ENCODE measurements at places on chromosomes 1 and 21.

- no peak for DNase-seq
These were observed 10.8 kb downstream of the OPRD1 start for GRCh38 chr1:28822799-28823198.

GRCh38 chr21:45740491-45741357 is 97.2 kb downstream of the PCBP3 start:
- peak; percentile 8 for DNase-seq

- no peak for DNase-seq
These were observed 7.6 kb downstream of the BARHL2 start for GRCh38 chr1:90709535-90709934.

DNA sequence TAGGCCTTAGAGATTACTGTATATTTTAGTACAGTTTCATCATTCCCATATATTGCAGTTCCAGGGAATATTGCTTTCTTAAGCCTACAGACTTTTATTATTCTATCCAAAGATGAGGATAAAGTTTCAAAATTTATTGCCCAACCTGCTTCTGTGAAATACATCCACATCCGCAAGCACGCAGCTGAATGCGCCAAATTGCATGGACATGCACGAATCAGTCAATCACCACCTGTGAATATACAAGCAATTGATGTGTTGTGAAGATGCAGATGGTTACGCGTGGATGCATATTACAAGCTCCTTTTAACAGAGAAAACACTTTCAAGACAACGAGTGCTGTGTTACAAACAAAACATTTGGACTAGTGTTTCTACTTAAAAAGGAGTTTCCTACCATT is 577.8 kb upstream of the PLXNA2 start:
- no peak for DNase-seq

- no peak for DNase-seq
These were observed 1.2 kb upstream of the DHRS3 start for GRCh38 chr1:12618965-12619791.

- DNase-seq = no peak
These were observed 4.0 kb upstream of the AGBL4 start for GRCh38 chr1:50027794-50028193.

GRCh38 chr1:21564521-21565095 is 55.4 kb downstream of the ALPL start:
- no peak for DNase-seq

- DNase-seq = no peak
These were observed 243.1 kb downstream of the FOXD2 start for GRCh38 chr1:47680815-47681475.

DNA sequence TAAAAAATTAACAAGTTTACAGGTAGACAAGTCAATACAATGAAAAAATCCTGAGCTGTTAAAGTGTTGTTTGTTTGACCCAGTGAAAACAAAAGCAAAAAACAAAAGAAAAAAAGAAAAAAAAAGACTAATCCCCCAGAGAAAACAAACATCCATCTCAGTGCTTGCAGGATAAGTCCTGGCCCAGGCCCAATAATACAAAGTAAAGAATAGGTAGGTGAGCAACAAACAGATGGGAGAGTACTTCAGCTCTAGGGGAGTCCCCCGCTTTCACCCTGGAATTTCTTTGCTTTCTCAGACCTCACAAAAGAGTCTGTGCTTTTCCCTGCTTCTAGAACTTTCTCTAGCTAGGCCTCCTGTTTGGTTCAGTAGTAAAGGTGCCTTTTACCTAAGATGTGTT is 70.3 kb downstream of the ABCA4 start:
- DNase-seq = no peak

- DNase-seq = peak; percentile 72
These were observed 16.5 kb downstream of the MIA3 start for GRCh38 chr1:222634180-222635013.

- DNase-seq = no peak
These were observed 1.5 kb downstream of the PARP1 start for GRCh38 chr1:226406401-226406881.

DNA sequence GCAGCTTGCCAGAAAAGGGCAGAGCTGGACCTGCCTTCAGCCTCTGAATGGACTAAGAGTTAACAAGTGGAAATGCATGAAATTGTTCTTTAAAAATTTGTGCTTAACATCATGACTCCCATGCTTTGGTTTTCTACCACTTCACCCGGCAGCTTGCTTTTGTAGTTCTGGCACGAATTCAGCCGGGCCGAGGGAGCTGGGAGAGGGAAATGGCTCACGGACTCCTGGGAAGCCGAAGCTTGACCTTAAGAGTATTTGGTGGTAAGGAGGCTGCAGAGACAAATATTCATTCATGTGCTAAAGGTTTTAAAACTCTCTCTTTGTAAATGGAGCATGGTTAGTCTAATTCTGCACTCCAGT is 17.2 kb upstream of the GFI1 start:
- DNase-seq = no peak

DNA sequence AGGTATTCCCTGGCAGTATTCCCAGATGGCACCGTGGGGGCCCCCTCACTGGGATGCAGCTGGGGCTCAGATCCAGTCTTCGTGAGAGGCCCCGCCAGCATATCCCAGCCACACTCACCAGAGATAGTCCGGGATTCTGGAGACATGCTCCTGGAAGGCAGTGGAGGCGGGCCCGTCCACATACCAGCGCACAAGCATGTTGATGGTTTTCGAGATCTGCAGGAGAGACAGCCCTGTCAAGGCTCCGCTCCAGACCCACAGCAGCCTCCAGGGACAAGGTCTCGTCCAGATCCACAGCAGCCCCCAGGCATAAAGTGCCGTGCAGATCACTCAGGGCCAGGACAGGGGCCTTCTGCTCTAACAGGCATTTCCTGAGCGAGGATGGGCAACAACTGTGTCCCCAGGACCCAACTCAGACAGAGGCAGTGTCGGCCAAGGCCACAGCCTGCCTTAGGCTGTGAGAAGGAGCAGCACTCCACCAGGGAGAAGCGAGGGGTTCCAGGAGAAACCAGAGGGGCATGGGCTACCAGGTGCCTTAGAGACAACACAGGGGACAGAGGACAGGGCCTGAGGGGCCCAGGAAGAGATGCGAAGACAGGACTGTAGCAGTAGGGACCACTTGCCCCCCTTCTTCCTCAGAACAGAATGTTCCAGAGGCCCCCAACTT is 14.8 kb downstream of the LSS start:
- DNase-seq = no peak

GRCh38 chr1:73770109-73770905 is 427.7 kb downstream of the LRRIQ3 start:
- no peak for DNase-seq

- no peak for DNase-seq
These were observed 24.3 kb upstream of the ENO1 start for GRCh38 chr1:8902765-8903164.

DNA sequence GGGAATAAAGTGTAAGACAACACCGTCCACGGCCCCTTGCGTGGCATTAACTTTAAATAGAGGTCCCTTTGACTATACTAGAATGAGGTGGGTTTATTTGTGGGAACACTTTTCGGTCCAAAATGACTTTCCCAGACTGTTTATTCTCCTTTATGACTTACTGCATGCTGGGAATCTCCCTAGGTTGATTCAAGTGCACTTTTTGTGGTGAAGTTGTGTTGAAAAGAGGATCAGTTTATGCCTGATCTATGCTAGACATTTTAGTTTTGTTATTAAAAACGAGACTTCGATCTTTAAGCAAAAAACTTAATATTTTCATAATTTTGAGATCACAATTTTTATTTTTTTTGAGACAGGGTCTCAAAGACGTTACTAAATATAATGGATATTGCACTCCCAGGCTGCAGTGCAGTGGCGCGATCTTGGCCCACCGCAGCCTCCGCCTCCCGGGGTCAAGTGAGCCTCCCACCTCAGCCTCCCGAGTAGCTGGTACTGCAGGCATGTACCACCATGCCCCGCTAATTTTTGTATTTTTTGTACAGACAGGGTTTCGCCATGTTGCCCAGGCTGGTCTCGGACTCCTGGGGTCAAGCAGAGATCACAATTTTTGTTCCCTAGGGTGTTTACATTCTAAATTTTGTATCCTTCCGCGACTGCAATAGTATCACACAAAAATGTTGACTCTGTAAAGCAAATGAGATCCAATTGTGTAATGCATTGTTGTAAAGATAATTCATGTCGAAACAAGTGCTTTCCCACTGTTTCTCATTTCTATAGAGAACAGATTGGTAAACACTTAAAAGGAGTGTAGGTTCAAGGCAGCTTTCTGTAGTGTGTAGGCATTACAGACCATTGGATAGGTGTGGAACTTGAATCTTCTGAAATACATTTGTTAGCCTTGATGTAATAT is 1.6 kb downstream of the CDC42 start:
- DNase-seq = no peak

GRCh38 chr1:118073648-118074435 is 111.2 kb downstream of the SPAG17 start:
- DNase-seq = no peak

DNA sequence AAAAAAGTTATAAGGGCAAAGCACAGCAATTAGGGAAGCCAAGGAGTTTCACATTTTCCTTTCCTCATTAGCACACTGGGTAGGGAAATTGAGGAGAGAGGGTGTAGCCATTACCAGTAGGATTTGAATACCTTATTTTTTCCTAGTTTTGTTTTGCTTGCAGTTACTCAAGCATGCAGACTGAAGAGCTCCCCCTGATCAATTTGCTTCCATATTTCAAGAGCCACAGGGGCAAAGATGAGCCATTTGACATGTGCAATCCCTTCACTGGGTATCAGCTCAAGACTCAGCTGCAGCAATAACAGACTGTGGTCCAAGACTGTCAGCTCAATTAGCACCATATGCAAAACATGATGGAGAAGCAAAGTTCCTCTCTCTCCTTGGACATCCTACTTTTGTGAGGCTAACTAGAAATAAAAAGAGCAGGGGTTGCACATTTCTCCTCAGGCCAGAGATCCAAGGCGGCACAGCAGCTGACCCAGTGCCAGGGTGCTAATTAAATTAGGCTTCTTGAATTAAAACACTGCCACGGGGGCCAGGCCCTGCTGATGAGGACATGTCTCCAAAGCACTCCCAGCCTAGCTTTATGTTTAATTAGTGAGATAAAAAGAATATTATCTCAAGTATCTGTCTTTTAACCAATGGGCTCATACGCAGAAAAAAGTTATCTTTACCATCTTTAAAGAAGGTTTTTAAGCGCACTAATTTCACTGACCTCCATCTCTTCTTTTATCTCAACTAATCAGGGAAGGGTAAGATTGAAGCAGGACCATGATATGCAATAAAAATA is 36.7 kb upstream of the LRRC53 start:
- no peak for DNase-seq

DNA sequence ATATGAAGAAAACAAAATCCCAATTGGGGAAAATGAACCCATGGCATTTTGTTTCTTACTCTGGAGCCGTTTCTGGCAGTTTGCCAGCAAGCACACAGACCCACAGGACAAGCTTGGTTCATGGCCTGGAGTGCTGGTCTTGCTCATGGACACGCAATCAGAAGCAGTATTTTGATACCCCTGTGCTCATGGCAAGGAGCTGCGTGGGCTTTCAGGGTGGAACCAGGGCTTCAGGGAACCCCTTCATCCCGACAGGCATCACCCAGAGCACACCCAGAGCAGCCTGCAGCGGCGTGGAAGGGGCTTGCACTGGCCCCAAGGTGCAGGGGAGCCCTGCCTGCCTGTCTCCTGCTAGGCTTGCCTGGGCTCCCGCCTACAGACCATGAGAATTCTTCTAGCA is 45.4 kb upstream of the PCBP3 start:
- DNase-seq = no peak

GRCh38 chr1:190633488-190633887 is 155.8 kb upstream of the BRINP3 start:
- no peak for DNase-seq

GRCh38 chr1:228798035-228798434 is 62.8 kb downstream of the RHOU start:
- DNase-seq = no peak

DNA sequence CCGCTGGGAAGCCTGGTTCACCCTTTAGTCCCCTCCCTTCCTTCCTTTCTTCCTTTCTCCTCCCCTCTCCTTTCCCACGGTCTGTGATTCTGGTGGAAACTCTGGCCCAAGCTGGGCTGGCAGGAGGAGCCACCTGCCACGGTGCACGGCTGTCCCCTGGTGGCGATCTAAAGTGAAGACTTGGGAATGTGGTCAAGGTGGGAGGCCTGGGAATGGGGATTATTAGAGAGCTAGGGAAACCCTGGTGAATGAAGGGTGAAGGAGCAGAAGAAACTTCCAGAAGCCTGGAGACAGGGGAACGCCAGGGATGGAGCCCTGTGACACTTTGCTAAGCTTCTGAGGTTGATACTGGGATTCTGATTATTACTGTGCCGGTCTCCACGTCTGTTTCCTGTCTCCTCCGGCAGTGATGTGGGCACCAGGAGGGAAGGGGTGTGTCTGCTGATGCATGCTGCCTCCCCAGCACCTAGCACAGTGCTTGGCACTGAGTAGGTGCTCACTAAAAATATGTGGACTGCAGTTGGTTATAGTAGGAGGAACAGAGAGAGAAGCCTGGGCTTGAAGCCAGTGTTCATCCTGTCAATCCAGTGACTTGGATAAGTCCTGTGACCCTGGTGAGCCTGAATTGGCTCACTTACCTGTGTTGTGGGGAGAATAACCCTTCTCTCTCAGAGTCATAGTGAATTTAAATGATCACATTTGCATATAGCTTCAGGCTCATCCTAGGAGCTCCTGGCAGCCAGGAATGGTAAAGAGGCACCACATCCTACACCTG is 71.2 kb upstream of the NBPF3 start:
- DNase-seq = peak; percentile 50

GRCh38 chr1:177953549-177953948 is 16.3 kb downstream of the SEC16B start:
- DNase-seq = no peak

DNA sequence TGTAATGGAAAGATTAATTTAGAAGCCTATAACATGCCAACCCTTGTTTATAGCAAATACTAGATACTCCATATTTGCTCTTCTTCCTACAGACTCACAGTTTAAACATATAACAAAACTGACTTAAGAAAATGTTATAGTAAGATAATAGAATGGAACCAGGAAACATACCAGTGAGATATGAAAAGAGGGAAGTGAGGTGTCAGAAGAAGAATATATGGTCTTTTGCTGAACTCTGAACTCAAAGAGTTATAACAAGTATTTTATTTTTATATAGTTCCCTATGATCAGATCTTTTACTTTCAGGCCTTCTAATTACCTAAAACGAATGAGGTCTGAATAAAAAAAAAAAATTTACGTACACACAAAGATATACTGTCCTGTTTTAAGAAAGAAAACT is 20.9 kb downstream of the TMED5 start:
- DNase-seq = no peak

GRCh38 chr1:65233782-65234181 is 75.6 kb upstream of the DNAJC6 start:
- no peak for DNase-seq

GRCh38 chr1:62689524-62689923 is 1.3 kb upstream of the DOCK7 start:
- DNase-seq = no peak

Measured in memory B cell (primary cell).